ENCODE measurements at places on chromosomes 2 and 18.

- no peak for DNase-seq
Observed at GRCh38 chr2:104047516-104047915, 806.4 kb upstream of the POU3F3 start.

- DNase-seq: no peak
Observed at GRCh38 chr2:147628971-147629421, 215.8 kb upstream of the ACVR2A start.

- DNase-seq: peak; percentile 43
Observed at GRCh38 chr2:232330068-232330999, 48.2 kb upstream of the ALPP start.

- DNase-seq: no peak
Observed at GRCh38 chr2:25054720-25055119, 12.8 kb downstream of the EFR3B start.

DNA sequence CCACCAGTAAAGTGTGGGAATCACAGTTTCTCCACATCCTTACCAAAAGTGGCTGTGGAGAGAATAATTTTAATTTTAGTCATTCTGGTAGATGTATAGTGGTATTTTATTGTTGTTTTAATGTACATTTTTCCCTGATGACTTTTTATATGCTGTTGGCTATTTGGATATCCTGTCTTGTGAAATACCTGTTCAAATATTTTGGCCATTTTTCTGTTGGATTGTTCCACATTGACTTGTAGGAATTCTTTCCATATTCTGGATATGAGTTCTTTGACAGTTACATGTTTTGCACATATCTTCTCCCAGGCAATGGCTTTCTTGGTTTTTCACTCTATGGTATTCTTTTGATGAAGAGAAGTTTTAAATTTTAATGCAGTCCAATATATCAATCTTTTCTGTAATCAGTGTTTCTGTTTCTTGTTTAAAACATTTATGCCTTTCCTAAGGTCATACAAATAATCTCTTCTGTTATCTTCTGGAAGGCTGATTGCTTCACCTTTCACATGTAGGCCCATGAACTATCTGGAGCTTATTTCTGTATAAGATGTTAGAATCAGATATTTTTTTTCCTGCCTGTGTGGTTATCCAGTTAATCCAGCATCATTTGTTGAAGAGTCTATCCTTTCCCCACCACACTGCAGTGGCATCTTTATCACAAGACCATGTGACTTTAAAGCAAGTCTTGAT is 19.0 kb downstream of the AFTPH start:
- no peak for DNase-seq

DNA sequence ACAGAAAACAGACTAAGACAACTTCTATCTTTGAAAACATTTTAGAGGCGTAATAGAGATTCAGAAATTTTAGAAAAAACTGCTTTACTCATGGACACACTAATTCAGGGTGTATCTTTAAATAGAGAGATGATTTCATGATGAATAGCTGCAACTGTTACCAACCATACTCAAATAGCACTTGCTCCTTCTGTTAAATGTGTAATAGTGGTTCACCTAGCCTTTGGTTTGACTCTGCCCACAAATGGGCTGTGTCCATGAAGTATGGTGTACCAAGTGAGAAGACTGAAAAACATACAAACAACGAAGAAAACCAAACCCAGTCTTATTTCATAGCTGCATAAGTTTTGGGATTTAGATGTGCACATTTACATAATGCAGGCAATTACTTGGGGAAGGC is 610.6 kb downstream of the PLCL1 start:
- no peak for DNase-seq

DNA sequence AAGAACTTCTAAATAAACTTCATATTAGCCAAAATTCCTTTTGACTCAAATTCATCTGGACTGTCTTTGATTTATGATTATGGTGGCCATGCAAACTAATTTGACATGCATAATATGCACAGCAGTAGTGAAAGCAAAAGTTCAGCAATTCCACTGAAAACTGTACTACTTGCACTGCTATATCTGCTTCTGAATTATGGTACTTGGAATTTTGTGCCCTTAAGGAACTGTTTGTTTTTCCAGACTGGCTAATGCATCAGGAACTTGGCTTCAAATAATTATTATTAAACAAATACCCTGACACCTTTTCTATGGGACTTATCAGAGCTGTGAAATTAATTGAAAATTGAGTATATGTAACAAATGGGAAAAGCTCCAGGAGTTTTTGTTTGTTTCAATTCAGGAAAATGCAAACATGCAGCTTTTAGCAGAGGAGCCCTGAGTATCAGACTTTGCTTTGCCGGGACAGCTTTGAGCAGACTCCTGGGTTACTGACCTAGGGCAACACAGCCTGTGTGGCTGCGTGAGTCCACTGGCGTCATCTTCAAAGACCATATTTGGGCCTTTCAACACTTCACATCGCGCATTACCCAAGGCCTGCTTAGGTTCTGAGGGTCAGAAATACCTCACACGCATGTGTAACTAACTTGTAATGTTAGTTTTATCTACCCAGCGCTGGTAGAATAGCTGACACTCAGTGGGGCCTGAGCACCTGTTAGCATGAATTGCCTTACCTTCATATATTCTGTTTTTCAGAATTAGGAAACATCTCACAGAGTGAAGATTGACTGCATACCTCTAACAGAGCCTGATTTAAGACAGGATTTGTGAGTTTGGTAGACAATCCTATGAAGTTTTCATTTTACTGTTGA is 35.4 kb downstream of the CFAP221 start:
- peak; percentile 66 for DNase-seq

DNA sequence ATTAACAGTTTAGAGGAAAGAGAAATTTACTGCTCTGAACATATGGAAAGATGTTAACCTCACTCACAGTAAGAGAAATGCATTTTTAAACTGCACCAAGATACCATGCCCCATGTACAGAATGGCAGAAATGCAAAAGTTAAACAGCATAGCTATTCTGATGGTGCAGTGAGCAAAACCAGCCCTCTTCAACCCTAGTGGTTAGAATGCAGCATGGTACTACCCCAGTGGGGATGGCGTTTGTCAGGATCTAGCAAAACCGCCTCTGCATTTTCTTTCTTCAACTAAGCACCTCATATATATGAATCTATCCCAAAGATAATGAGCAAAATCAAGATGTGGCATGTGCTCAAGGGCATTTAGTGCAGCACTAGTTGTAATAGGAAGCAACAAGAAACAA is 98.0 kb downstream of the MGAT5 start:
- no peak for DNase-seq

DNA sequence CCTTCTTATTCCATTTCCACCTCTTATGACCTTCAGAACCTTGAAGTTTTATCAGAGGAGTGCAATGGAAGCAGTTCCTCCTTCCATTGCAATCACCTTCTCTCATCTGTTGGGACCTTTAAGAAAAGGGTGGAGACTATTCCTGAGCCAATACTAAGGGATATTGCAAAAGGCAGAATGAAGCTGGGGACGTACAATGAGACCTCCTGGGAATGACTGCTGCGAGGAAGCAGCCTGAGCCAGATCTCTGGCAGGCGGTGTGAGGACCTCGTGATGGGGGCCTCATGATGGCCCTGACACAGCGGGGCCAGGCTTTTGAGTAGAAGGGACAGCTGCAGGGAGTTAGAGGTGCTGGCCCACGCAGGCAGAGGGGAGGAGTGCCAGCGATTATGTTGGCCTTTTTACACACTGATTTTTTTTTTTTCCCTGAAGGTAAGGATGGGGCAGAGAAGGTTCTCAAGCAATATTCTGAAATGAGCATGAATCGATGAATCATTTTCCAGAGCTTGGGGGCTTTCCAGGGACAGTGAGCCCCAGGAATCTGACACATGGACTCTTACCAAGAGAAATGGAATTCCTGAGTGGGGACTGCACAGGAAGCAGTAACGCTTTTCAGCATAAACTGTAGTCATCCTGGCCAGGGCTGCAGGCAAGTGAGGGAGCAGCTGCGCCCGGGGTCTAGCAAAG is 40.0 kb upstream of the LAPTM4A start:
- no peak for DNase-seq

- no peak for DNase-seq
Observed at GRCh38 chr2:18047213-18047611, 168.7 kb downstream of the KCNS3 start.

GRCh38 chr2:209533391-209533790 is 109.5 kb downstream of the MAP2 start:
- DNase-seq: no peak

GRCh38 chr2:231296401-231296974 is 98.1 kb downstream of the ARMC9 start:
- no peak for DNase-seq

DNA sequence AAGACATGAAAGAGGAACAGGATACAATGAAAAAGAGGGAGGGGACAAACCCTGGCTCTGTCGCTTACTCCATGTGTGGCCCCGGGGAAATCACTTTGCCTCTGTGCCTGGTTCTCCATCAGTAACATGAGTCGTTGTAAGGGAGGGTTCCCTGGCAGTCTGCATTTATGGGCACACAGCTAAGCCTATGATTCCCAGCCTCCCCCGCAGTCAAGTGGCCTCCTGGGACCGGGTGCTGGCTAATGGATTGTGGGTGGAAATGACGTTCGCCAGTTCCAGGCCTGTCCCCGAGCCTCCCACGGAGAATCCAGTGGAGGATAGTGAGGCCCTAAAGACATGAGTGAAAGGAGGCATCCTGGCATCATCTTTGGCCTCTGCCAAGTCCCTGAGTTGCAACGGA is 42.7 kb downstream of the SFXN5 start:
- no peak for DNase-seq

DNA sequence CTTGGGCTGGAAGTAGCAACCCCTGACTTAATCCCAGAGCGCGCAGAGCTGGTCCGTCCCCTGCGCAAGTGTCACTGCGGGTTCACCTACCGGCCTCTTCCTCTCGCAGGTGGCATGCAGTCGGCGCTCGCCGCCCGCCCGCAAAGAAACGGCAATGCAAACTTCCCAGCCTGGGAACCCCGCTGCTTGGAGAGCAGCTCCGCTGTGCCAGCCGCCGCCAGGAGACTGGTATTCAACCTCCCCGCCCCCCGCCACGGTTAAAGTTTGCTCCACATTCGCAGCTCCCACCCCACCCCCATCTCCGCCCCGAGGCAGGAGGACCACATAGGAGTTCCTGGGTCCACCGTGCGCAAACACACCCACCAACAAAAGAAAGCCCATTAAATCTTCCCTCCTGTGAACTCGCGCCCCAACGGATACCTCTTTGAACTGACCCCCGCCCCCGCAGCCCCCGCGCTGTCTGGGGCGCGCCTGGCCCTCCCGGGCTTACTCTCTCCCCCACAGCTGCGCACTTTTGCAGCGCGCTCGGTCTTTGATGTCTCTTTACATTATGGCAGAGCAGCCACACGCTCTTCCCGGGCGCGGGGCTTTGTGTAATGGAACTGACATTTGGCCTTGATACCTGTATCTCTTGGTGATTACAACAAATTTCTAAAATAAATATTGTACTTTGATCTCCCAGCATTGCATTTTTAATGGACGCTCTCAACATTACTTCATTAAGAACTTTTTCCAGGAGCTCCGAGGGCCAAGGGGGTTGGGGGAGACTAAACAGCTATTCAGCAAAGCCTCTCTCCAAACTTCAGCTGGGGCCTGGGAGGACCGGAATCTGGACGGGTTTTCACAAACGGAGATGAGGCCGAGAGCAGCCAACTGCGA is 3.1 kb upstream of the SP5 start:
- DNase-seq: no peak

GRCh38 chr2:83055376-83056010 is 1403.6 kb downstream of the SUCLG1 start:
- DNase-seq: no peak

DNA sequence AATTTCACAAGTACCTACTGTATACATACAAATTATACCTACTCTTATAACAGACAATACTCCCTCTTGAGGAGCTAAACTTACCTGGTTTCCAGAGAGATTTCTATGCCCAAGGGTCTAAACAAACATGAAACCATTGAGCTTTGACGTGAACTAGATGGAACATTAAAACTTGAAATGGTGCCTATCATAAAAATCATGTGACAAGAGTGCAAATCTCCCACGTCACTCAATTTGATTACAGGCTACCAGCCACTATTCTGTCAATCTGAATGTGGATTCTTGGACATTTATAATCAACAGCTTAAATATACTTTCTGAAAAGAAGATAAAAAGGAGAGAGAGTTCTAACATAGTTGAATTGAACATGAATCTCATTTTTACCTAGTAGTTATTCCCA is 297.1 kb upstream of the SESTD1 start:
- DNase-seq: no peak

DNA sequence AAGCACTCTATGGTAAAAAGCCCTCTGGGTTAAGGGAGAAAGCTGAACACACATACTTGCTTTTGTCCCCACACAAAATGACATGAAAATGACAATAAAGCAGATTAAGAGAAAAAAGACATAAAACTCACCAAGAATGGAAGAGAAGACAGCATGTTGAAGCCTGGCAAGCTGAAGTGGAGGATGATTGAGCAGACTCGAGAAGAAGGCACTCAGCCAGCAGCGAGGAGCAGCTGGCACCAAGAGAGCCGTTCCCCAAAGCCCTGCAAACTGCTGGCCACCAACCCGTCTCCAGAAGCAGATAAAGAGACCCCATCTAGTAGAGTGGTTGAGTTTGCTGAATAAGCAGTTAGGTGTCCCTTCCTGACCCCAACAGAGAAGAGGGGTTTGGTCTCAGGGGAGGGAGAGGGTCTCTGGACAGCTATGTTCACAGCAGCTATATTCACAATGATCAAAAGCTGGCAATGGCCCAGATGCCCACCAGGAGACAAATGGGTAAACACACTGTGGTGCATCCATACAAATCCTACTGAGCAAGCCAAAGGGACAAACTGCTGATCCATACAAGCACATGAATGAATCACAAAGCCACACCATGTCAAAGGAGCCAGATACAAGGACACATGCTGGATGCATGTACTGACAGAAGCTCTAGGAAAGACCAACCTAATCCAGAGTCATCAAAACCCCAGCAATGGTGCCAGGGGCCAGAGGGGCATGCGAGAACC is 36.9 kb downstream of the FAM168B start:
- DNase-seq: no peak

- DNase-seq: no peak
Observed at GRCh38 chr2:42558827-42559226, 9.6 kb upstream of the MTA3 start.

DNA sequence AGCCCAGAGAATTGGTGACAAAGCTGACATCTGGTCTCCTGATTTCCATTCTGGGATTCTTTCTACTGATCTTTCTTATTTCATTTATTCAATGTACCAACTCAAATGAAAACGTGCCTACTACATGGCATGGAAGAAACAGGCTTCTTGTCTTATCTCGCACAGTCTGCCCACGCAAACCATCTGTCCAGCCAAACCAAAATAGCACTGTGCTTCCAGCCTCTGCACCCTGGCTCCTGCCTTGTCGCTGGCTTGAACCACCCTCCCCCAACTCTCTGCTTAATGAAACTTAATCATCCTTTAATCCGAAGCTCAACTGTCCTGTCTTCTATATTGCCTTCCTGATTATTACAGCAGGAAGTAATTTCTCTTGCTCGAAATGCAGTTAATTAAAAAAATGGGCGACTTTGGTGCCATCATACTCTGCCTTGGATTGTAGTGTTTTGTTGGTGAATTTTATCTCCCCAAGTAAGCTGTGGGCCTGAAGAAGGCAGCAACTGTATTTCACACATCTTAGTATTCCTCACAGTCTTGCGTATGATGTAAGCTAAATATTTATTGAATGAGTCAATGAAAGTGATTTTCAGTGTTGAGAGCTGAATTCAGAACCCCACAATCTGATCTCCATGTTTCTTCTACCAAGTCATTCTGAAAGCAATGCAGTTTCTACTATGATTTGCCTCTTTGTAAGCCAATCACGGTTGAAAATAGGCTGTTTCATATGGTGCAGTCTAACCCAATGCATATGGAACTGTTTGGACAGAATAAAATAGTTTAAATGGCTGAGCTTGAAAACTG is 190.8 kb downstream of the TMEM247 start:
- no peak for DNase-seq

- no peak for DNase-seq
Observed at GRCh38 chr2:26780203-26780760, 5.6 kb upstream of the CENPA start.
